ENCODE measurements at places on chromosomes 3 and 15.

GRCh38 chr3:64814351-64814750 is 126.6 kb upstream of the ADAMTS9 start:
- DNase-seq = no peak

- peak; percentile 74 for DNase-seq
These were observed 42.2 kb upstream of the B3GNT5 start for GRCh38 chr3:183210862-183211341.

DNA sequence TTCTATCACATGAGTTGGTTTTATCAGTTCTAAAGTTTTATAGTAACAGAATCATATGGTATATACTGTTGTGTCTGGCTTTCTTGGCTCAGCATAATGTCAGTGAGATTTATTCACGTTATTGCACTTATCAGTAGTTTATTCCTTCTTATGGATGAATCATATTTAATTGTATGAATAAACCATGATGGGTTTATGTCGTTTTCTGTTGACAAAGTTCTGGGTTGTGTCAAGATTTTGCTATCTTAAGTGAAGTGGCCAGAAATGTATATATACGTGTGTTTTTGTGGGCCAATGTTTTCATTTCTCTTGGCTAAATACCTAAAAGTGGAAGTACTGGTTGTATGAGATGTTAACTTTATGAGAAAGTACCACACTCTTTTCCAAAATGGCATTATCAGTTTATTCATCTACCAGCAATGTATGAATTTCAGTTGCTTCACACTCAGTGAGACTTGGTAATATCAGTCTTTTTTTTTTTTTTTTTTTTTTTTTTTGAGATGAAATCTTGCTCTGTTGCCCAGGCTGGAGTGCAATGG is 112.4 kb upstream of the DCBLD2 start:
- DNase-seq = no peak

- DNase-seq = no peak
These were observed 83.3 kb upstream of the C2CD4B start for GRCh38 chr15:62248277-62248984.

DNA sequence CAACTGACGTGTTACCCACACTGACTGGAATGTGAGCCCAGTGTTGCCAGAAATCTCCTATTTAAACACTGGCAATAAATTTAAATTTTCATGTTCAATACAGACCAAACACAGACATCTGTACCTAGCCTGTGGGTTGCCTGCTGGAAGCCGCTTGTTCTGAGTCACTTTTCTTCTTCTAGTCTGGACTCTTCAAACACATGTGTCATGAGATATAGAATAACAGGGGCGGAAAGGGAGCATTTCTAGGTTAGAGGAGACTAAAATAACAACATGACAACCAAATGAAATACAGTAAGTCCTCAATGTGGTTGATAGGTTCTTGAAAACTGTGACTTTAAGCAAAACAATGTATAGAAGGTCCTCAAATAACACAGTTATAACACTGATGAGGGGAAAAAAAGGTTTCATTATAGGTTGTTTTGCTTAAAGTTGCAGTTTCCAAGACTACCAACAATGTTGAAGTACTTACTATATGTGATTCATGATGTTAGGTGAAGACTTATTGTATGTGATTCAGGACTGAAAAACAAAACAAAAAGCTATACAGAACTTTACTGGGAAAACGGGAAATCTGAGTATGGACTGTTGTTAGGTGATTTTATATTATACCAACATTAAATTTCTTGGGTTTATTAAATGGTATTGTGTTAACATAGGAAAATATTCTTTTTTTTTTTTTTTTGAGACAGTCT is 63.1 kb downstream of the PRKAR2A start:
- no peak for DNase-seq

GRCh38 chr3:158085358-158085757 is 20.9 kb downstream of the SHOX2 start:
- no peak for DNase-seq

- DNase-seq = no peak
These were observed 46.5 kb upstream of the SMAD6 start for GRCh38 chr15:66655511-66655910.

GRCh38 chr3:183975981-183976662 is 41.6 kb downstream of the ABCC5 start:
- no peak for DNase-seq

GRCh38 chr3:80769683-80770082 is 991.8 kb downstream of the GBE1 start:
- DNase-seq = no peak

DNA sequence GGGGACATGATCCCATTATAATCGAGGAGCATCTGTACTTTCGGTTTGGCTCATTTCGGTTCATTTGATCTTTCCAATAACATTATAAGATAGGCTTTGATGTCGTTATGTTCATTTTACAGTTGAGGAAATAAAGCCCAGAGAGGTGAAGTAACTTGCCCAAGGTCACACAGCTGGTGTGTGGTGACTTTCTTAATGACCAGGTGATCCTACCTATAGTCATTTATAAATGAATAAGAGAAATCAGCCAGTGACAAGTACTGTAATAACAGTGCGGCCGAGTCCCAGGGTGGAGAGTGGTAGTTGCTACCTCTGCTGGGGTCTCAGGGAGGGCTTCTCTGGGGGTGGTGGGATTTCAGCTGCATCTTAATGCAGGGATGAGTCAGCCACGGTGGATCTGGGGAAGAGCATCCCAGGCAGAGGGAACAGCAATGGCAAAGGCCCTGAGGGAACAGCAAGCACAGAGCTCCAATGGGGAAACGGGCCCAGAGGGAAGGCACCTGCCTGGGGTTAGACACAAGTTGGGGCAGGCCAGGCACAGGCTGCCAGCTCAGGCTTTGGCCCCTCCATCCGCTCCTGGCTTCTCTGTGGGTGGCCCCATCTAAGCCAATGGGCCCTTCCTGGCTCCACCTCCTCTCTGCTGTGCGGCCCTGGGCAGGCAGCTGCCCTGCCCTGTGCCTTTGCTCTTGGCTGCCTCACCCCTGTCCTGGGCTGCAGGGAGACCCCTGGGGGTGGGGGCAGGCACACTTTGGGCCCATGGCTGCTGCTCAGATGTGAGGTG is 1.1 kb upstream of the FBLN2 start:
- no peak for DNase-seq
